ENCODE measurements at places on chromosomes 13 and 19.

GRCh38 chr19:35915443-35915842 lies 7.3 kb upstream of the TYROBP start:
- no peak for DNase-seq

GRCh38 chr19:46753420-46754155 lies 7.3 kb upstream of the STRN4 start:
- DNase-seq: peak; percentile 73

DNA sequence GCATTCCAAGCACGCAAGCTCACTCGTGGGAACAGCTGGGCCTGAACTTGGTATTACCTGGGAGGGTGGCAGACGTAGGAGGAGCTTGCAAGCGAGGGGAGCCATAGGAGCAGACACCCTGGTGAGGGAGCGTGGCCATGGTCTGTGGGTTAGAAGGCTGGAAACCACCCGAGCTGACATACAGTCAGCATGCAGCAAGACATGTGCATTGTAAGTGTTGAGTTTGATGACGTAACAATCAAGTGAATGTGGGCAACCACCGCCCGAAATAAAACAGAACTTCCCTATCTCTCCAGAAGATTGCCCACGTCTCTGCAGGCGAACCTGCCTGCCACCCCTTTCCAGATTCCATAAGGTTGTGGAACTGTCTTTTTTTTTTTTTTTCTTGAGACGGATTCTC lies 26.8 kb downstream of the UBXN6 start:
- DNase-seq: no peak

GRCh38 chr19:45293682-45294081 lies 29.0 kb downstream of the CKM start:
- DNase-seq: peak; percentile 60

DNA sequence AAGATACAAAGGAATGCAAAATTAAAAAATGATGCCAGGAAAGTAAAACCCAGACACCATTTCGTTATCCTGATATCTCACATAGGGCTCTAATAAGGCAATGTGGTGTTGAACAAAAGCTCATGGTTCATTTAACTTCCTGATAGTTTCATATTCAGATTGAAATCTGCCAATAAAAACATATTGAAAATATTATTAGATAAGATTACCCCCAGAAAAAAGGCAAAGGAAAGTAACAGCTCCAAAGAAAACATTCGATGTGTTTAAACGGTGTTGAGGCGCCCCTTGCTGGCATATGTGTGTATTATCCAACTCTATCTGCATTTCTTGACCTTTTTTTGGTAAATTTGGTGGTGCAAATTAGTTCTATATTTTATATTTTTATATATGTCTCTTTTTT lies 75.9 kb downstream of the ESD start:
- DNase-seq: no peak

DNA sequence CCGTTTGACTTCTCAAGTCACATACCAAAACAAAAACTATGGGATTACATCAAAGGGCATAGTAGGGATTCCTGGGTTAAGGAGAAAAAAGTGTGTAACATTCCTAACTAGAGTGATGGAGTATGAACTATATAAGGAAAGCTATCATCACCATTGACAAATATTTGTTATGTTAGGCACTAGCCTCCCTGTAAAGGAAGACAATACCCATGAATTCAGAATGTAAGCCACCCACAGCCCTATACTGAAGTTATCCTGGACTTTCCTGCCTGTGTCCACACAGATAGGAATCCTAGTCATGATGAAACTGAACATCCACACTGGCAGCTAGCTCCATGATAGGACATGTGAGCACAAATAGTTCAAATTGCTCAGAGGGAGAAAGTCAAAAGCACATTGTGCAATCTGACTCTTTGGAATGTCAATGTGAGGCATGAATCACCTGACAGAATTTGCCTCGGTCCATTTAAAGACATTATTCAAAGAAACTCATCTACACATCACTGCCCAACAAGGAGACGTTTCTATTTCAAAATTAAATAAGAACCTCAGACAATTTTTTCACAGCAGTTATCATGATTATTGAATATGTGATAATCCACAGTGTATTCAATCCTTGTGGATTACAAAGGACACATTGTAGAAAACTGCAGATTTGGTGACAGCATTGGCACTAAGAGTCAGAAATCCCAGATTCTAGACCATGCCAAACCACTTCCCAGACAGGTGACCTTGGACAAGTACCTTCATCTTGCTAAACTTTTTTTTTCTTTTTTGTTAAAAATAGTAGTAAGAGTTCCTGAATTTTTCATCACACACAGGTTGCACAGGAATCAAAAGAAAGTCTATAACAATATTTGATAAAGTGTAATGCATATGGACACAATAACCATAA lies 529.3 kb downstream of the IRS2 start:
- DNase-seq: no peak

GRCh38 chr19:5893907-5894703 lies 9.5 kb downstream of the NDUFA11 start:
- no peak for DNase-seq

DNA sequence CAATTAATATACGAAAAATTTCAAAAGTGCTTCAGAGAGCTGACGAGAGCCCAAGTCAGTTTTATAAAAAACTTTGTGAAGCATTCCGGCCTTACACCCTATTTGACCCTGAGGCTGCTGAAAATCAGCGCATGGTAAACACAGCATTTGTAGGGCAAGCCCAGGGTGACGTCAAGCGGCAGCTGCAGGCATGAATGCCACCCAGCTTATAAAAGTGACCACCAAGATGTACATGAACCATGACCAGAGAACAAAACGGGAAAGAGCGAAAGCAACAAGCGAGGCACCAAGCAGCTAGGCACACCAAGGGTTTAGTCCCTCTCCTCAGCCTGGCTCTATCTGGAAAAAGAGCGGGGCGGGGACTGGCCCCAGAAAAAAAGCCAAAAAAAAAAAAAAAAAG lies 6.0 kb downstream of the SIGLEC11 start:
- DNase-seq: no peak

DNA sequence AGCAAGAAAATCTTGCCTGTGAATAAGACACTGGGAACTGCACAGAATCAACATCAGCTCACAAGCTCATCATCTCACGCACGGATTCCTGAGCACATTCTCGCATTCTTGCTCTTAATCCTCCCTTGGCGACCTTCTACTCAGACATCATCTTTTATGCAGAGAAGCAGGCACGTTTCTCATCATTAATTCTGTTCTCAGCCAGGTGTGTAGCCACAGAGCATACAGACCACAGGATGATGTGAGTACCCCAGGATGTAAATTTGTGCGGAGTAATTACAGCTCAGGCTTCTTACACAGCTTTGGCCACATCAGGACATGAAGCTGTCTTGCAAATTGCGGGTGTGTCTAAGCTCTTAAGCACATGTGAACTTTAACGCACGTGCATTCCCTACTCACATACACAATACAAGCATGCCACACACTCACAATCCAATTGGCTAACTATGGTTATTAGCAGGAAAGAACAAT lies 36.5 kb upstream of the SACS start:
- no peak for DNase-seq

GRCh38 chr13:28333204-28333881 lies 161.6 kb downstream of the FLT1 start:
- no peak for DNase-seq

GRCh38 chr13:41709511-41709910 lies 251.4 kb downstream of the VWA8 start:
- no peak for DNase-seq

- DNase-seq: peak; percentile 57
Observed at GRCh38 chr19:6639439-6639838, 30.5 kb downstream of the TNFSF14 start.

GRCh38 chr19:18494267-18494607 lies 27.6 kb downstream of the ELL start:
- DNase-seq: no peak

DNA sequence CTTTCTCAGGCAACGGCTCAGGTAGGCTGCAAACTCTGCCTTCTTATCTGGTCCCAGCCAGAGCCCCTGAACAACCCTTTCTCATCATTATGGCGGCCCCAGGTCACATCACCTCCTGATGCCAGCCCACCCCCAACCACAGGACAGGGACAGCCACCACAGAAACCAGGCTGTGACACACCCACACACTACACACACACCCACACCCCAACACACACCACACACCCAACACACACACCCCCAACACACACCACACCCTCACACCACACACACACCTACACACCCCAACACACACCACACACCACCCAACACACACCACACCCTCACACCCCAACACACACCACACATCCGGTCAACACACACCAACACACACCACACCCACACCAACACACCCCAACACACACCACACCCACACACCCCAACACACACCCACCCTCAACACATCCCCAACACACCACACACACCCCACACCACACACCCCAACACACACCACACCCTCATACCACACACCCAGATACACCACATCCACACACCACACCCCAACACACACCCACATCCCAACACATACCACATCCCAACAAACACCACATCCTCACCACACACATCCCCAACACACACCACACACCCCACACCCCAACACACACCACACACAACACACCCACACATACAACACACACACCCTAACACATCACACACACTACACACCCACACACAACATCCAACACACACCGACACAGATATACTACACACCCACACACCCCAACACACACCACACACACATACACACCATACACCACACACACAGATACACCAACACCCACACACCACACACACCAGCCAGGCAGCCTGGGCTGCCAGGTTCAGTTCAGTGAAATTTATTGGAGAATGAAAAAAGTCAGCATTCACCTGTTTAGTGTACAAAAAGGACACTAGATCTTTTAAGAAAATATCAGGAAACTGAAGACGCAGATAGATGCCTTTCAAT lies 4.2 kb upstream of the ISYNA1 start:
- DNase-seq: no peak

- no peak for DNase-seq
Observed at GRCh38 chr13:95241321-95241720, 59.9 kb downstream of the ABCC4 start.

- no peak for DNase-seq
Observed at GRCh38 chr13:106350208-106350607, 185.3 kb downstream of the EFNB2 start.

DNA sequence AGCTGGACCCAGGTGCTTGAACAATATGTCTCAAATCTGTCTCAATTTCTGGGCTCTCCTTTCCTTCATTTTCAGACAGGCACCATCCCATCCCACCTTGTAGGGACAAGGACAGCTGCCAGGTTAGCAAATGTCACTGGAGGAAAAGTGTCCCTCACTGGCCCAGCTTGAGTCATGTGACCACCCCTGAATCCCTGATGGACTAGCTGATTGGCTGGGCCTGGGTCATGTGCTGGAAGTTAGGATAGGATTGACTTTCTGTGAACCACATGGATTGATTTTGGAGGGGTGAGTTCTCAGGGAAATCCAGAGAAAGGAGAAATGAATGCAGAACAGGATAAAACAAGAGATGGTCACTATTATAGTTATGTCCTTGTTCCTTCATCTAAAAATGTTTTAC lies 28.2 kb upstream of the FXYD3 start:
- no peak for DNase-seq

DNA sequence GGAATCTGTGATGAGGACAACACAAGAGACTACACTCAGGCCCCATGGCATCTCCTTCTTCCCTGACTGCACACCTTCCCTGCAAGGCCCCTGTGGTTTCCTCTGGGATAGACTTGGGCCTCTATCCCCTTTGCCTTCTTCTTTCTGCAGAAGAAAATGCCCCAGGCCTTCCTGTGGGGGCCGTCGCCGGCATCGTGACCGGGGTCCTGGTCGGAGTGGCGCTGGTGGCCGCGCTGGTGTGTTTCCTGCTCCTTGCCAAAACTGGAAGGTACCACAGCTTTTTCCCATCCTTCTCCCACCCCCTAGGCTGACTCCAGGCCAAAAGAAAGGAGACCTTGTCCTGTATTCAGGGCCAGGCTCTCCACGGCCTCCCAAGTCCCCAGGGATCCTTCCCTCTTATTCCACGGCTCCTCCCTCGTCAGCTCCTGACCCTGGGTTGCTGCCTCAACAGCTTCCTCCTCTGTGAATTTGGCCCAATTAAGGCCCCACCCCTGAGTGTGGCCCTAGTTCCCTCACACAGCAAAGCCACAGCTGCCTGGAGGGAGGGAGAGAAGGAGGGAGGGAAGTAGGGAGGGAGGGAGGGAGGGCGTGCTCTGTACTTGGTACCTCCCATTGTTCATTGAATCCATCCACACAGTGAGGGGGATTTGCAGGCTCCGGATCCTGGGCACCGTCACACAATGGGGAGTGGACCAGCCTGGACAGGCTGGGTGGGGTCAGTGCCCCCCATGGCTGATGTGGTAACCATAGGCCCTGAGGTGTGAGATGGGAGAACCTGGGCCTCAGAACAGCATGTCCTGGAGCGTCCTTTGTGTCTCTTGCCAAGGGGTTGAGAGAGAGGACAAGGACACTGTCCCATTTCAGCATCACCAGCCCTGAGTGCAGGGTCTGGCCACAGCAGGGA lies 12.5 kb downstream of the CEACAM3 start:
- no peak for DNase-seq

DNA sequence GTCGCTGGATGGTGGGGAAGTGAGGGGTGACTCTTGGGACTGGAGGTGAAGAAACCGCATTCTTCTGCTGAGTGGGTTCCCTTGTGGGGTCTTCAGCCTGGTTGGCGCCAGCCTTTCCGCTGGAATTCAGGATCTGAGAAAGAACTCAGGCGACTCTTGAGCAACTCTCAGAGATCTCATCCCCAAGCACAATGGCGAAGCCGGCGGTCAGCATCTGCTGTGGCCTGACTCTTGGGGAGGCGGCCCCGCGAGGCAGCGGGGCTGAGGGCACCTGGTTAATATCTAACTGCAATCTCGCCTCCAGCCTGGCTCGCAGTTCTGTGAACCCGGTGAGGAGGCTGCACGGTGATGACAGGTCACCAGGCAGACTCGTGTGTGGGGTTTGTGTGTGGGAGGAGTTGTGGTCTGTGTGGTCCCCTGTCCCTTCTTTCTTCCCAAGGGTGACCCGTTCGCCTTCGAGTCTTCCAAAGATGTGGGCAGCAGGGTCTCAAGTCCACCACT lies 883 bp downstream of the ZNF441 start:
- DNase-seq: peak; percentile 58

DNA sequence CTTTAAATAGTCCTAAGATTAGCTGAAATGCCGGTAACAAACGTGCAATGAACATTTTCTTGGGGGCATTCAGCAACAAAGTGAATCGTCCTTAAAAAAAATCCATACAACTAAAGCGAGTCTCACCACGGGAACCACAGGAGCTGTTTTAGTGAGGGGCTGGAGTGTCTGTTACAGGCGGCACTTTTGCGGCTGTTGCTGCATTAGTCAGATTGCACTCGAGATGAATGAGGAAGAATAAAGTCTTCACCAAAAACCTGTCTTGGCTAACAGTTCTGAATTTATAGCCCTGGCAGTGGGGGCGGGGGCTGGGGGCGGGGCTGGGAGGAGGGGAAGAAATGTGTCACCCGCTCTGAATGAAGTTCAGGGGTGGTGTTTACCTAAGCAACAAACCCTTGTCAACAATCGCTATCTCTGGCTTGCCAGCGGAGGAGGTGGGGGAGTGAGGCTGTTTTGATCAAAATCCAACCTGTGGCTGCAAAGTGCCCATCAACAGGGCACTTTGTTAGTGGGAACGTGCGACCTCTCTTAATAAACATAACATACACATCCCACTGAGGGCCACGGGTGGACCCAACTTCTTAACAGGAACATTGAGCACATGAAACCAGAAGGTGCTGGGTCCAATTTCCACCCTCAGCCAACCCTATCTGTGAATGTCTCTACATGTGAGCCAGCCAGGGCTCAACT lies 44.5 kb downstream of the RFX2 start:
- DNase-seq: peak; percentile 62

- no peak for DNase-seq
Observed at GRCh38 chr13:74464670-74465069, 330.5 kb upstream of the KLF12 start.

- DNase-seq: no peak
Observed at GRCh38 chr13:58531614-58532013, 900.1 kb downstream of the PCDH17 start.

- no peak for DNase-seq
Observed at GRCh38 chr19:28322491-28322890, 890.5 kb downstream of the UQCRFS1 start.

All from activated CD8-positive, alpha-beta memory T cell treated with anti-CD3 and anti-CD28 coated beads, Interleukin-2, amount 50 U/mL, for 48 hours (primary cell).